ENCODE measurements at places on chromosomes 5 and 9.
A peak's percentile ranks its signal among the peaks of the same experiment; 100 is the strongest.

- peak; percentile 95 for ATAC-seq
- H3K4me3 ChIP-seq: no peak overlapping the region
- peaks cover 89% of the 10 kb centered on the region for H3K4me1 ChIP-seq
- H3K36me3 ChIP-seq: no peaks in the 10 kb centered on the region
- peak overlapping the region; percentile 88 for H3K27ac ChIP-seq
These were observed 90.4 kb downstream of the PGM5 start for GRCh38 chr9:68446836-68447235.

- H3K4me3 ChIP-seq: no peak overlapping the region
- no peaks in the 10 kb centered on the region for H3K36me3 ChIP-seq
- H3K27me3 ChIP-seq: no peaks in the 10 kb centered on the region
- ATAC-seq: no peak
These were observed 648.0 kb upstream of the DMAC1 start for GRCh38 chr9:8447601-8448000.

- no peak for ATAC-seq
- no peak overlapping the region for H3K27ac ChIP-seq
- no peak overlapping the region for H3K4me3 ChIP-seq
- H3K4me1 ChIP-seq: no peaks in the 10 kb centered on the region
These were observed 187.3 kb downstream of the HTR1A start for GRCh38 chr5:63774939-63775338.

DNA sequence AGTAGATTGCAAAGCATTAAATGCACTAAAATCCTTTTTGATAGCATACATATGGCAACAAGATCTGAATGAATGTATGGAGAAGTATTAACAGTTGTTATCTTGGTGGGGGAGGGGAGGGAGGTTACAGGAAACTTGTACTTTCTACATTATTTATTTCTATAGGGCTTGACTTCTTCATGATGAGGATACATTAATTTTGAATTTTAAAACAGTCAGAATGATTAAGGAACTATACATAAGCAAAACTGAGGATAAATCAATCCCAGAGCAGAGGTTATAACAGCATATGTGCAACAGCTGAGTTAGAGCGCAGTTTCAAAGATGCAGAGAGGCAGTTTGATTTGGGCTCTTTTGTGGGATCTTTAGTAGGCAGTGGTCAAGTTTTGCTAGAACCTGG is 23.9 kb upstream of the SMAD5 start:
- H3K27me3 ChIP-seq: no peaks in the 10 kb centered on the region
- no peak for ATAC-seq
- H3K4me3 ChIP-seq: no peak overlapping the region
- no peak overlapping the region for H3K27ac ChIP-seq
- no peaks in the 10 kb centered on the region for H3K36me3 ChIP-seq
- no peaks in the 10 kb centered on the region for H3K4me1 ChIP-seq

DNA sequence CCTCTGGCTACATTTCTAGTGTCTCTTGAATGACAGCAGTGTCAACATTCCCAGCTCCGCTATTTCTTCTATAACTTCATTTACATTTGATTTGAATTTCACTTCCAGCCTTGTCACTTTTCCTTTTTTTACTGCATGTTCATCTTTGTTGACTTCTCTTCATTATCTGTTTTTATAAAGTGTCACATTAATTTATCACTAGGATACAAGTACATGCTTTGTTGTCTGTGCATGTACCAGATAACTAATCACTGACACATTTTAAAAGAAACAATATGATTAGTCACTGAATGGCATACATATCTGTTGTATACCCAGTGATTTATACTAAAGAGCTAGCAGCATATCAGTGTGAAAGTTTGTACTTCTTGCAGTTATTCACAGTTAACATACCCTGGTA is 29.1 kb downstream of the ARSK start:
- ATAC-seq: no peak
- no peak overlapping the region for H3K27ac ChIP-seq
- H3K4me3 ChIP-seq: no peak overlapping the region
- no peaks in the 10 kb centered on the region for H3K4me1 ChIP-seq

GRCh38 chr9:124281931-124282371 is 24.2 kb downstream of the NEK6 start:
- peaks cover 67% of the 10 kb centered on the region for H3K4me1 ChIP-seq
- peak overlapping the region; percentile 89 for H3K27ac ChIP-seq
- no peak overlapping the region for H3K4me3 ChIP-seq

DNA sequence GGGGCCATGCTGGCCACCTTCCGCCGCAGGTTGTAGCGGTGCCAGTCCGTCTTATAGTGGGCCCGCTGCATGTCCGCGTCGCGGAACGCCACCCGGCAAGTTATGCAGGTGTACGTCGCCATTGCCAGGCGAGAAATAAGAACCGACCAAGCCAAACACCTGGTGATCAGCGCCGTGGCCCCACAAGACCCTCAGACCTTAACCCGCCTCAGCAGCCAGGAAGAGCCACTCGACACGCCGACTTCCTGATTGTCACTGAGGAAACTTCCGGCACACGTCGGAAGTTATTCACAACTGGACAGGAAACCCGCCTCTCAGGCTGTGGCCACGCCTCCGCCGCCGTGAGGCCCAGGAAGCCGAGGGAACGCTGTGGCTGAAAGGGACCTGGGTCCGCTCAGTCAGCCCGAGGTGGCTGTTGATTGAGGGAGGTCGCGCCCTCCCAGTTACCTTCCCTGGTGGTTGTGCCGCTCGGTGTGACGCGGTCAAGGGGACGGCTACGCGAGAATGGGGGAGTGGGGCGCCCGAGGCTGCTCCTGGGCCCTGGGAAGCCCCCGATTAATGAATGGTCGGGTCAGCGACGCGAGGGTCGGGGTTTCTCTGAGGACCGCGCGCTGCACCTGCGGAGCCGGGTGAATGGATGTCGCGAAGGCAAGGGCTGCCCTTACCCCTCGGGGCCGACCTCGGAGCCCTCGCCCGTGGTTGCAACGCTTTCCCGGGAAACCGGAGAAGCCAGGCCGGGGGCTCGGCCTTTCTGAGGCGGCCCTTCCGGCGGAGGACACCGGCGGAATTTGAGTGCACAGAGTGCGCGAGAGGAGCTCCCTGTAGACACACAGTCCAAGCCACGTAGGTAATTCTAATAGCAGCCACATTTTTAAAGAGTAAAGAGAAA is at the start of gene ZNF622:
TSS of gene ZNF622 (minus strand) at position 257 of the 889 bp plus-strand sequence. CDS start at position 122, 135 bp downstream.
- ATAC-seq: peak; percentile 93
- H3K27ac ChIP-seq: peak within 1 kb of the TSS; percentile 83
- H3K27me3 ChIP-seq: no peaks in the 10 kb centered on the region
- H3K36me3 ChIP-seq: peaks cover 29% of the 10 kb centered on the region
- peaks cover 46% of the 10 kb centered on the region for H3K4me1 ChIP-seq

GRCh38 chr5:34495178-34495577 is 160.9 kb upstream of the RAI14 start:
- H3K4me1 ChIP-seq: peaks cover 36% of the 10 kb centered on the region
- H3K27ac ChIP-seq: no peak overlapping the region
- H3K4me3 ChIP-seq: no peak overlapping the region
- ATAC-seq: no peak
- no peaks in the 10 kb centered on the region for H3K27me3 ChIP-seq

- peaks cover 30% of the 10 kb centered on the region for H3K27me3 ChIP-seq
- H3K4me1 ChIP-seq: no peaks in the 10 kb centered on the region
- ATAC-seq: peak; percentile 77
- H3K27ac ChIP-seq: no peak overlapping the region
- no peaks in the 10 kb centered on the region for H3K36me3 ChIP-seq
These were observed 33.9 kb downstream of the TRIP13 start for GRCh38 chr5:926417-927171.

- no peak overlapping the region for H3K4me3 ChIP-seq
- H3K4me1 ChIP-seq: no peaks in the 10 kb centered on the region
- H3K27me3 ChIP-seq: no peaks in the 10 kb centered on the region
- H3K36me3 ChIP-seq: no peaks in the 10 kb centered on the region
- no peak overlapping the region for H3K27ac ChIP-seq
These were observed 138.6 kb downstream of the CEMIP2 start for GRCh38 chr9:71629578-71630215.

DNA sequence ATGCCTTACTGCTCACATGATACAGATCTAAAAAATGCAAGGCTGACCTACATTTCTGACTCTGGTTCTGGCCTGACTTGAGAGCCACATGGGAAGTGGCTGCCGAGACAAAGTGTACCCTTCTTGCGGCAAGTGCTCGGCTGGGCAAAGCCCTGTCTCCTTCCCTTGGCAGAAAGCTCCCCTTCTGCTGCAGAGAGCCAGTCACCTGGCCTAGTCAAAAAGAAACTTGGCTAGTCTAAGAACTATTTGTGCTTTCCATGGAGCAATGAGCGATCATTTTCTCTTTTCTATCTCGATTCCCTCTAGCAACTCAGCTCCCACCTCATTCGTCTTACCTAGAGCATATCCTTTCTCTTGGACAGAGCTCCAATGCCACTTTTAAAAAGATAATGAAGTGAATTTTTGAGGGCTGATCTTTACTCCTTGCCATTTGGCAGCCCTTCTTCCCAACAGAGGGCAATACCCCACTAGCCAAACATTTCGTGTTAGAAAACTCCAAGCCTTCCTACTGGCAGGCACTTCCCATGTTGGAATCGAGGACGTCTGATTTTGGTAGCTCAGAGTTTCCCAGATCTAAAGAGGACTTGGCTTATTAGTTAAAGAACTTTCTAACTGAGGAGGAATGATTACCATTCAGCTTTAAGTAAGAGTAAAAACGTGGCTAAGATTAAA is 108.1 kb upstream of the PRRC1 start:
- no peak for ATAC-seq
- H3K4me1 ChIP-seq: no peaks in the 10 kb centered on the region
- no peak overlapping the region for H3K4me3 ChIP-seq
- H3K27ac ChIP-seq: no peak overlapping the region
- no peaks in the 10 kb centered on the region for H3K27me3 ChIP-seq
- H3K36me3 ChIP-seq: no peaks in the 10 kb centered on the region

DNA sequence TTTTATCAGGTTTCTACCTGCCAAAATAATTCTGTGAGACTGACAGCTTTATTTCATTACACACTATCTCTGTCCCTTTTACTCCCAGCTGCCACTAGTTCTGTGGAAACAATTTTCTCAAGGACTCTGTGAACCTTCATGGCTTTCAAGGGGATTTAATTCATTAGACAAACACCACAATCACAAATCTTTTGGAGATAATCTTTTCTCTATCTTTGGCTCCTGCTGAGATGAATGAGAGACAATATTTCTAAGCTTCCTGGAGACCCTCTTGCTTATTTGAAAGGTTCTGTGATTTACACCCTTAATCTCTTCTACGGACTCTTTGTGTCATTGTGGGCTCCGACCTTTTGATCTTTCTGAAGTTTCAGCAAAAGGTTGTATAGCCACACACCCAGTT is 222.6 kb downstream of the PRDM9 start:
- no peak for ATAC-seq
- H3K27me3 ChIP-seq: no peaks in the 10 kb centered on the region
- H3K4me1 ChIP-seq: no peaks in the 10 kb centered on the region
- no peak overlapping the region for H3K27ac ChIP-seq
- no peak overlapping the region for H3K4me3 ChIP-seq

DNA sequence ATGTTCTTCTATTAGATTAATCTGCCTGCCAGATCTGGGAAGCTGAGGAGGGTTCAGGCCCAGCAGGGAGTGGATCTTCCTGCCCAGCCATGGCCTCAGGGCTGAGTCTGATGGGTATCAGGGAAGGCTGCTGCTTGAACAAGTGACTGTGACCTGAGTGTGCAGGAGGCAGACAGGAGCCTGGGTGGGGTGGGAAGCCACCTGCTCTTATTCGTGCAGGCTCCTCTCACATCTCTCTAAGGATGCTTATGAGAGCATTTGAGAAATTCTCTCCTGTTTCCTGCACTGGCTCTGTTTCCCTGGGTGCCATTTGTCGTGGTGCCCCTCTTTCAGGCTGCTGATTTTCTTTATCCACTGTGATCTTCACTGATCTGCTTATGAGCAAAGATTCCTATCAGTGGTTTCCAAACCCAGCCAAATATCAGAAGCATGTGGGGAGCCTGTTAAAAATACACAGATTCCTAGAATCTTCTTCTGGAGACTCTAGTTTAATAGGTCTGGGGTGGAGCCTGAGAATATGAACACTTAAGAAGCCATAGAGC is 2.1 kb downstream of the RGS3 start:
- H3K27ac ChIP-seq: peak overlapping the region; percentile 88
- ATAC-seq: no peak
- H3K27me3 ChIP-seq: no peaks in the 10 kb centered on the region
- H3K36me3 ChIP-seq: no peaks in the 10 kb centered on the region
- peaks cover 5% of the 10 kb centered on the region for H3K4me1 ChIP-seq
- peak overlapping the region; percentile 64 for H3K4me3 ChIP-seq

GRCh38 chr5:143435210-143435657 is 31.7 kb upstream of the NR3C1 start:
- H3K36me3 ChIP-seq: no peaks in the 10 kb centered on the region
- no peaks in the 10 kb centered on the region for H3K4me1 ChIP-seq
- H3K27me3 ChIP-seq: no peaks in the 10 kb centered on the region
- no peak overlapping the region for H3K4me3 ChIP-seq
- peak; percentile 22 for ATAC-seq
